NCI-H1105 treated with DMSO at 0.1 percent for 48 hours (cell line): ENCODE measurements at places on chromosomes 5 and 9.

- DNase-seq: no peak
These were observed 50.9 kb downstream of the AP3B1 start for GRCh38 chr5:78243639-78244038.

GRCh38 chr5:31993165-31993961 lies 180.8 kb downstream of the GOLPH3 start:
- DNase-seq: no peak

DNA sequence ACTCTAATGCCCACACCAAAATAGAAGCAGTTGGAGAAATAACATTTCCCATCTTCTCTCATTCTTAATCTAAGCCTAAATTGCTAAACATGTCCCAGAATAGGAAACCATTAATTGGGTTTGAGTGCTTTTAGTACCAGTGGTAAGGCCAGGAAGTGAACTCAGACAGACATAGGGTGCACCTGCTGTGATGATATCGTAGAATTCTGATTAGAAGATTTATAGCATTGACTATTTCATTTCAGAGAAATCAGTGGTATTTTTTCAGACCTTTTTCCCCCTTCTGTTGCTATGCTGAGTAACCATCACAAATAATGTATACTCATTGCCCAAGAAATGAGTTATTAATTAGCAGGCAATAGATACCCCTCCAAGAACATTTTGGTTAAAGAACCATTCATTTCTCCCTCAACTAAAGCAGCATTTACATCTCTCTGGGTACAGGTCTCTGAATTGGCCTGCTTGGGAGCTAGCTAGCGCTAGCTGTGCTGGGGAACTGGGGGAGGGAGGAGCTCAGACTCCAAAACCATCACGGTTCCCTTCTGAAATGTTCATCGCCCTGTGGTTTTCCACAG lies 7.3 kb downstream of the GLRX start:
- DNase-seq: no peak

DNA sequence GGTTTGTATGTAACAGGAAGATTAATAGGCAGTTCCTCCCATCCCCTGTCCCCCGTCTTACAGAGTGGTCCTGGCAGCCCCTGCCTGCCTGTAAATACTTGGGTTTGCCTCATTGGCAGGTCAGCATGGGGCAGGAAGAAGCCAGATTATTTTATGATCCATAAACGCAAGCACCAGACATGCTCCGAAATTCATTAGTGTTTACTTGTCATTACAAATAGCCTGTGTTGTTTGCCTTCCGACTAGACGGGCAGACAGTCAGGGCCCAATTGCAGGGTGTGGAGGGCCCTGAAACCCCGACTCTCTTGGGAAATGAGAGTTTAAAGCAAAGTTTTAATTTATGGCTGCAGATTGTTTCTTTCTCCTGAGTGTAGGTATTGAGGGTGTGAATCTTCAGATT lies 97.2 kb downstream of the RALGPS1 start:
- no peak for DNase-seq

GRCh38 chr9:131310833-131311554 lies 21.5 kb downstream of the PLPP7 start:
- DNase-seq: no peak

DNA sequence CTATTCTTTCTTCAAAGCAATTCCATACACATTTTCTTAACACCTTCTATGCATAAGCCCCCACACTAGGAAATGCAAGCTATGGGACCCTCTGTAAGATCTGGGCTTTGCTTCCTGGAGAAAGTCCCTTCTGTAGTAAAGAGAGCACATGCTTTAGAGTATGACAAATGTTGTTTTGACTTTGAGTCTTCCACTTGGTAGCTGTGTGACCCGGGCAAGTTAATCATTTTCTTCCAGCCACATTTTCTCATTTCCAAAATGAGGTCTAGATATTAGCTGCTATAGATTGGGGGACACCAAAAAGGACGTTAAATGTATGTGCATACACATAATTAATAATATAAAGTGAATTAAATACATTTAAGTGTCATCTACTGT lies 334.0 kb downstream of the NFIB start:
- no peak for DNase-seq

DNA sequence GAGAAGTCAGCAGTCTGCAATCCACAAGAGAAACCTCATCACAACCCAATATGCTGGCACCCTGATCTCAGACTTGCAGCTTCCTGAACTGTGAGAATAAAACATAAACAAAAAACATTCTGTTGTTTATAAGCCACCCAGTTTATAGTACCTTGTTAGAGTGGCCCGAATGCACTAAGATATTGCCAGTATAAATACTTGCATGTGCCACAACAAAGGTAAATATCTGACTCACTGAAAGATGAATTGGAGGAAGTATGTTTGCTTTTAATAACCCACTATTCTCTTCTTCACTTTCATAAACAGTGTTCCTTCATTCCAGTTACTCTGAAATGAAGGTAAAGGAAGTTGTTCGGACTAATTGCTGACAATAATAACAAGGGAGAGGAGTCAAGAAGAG lies 1163.4 kb upstream of the CDH6 start:
- no peak for DNase-seq

DNA sequence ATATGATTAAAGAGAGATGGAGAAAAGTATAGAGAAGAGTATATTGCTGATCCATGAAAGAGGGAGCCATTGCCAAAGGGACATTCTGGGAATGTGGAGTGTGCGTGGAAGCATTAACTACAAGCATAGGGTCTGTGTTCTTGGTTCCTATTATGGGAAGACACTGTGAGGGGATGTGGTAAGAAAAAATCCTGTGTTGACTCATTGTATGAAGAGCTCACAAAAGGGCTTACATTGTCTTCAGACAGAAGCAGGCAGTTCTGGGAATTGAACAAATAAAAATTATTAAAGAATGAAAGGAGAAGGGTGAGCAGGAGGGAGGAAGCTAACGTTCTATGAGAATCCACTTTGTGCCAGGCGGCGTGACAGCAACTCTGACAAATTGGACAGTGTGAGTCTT lies 250.4 kb upstream of the CHD1 start:
- no peak for DNase-seq

DNA sequence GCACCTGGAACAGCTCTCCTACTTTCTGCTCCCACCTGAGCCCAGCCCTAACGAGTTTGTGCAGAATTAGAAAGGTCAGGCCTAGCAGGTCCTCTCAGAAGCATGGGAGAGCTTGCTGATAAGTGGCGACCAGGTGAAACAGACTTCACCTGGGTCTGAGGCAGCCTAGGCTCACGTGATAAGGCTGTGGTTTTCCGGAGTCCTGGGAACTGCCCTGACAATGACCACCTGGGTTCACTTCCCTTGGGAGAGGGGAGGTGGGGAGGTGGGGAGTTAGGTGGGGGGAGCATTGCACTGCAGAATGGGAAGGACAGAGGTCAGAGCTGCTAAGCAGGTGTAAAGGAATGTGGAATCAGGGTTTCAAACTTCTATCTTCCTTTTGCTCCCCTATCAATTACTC lies 152.9 kb upstream of the MAP1B start:
- DNase-seq: no peak

DNA sequence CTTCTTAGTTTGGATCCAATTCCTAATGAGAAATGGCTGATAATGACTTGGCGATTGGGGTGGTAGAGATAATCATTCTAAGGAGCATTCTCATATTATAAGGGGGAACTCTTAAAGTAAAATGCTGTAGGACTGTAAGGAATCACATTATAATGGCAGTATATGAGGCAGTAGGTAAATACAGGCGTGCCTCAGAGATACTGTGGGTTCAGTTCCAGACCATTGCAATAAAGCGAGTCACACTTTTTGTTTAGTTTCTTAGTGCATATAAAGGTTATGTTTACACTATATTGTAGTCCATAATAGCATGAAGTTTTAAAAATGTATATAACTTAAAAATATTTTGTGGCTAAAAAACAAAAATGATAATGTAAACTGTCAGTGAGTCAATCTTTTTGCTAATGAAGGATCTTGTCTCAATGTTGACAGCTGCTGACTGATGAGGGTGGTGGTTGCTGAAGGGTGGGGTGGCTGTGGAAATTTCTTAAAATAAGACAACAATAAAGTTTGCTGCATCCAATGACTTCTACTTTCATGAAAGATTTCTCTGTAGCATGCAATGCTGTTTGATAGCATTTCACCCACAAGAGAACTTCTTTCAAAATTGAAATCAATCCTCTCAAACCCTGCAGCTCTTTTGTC lies 15.8 kb downstream of the NMUR2 start:
- no peak for DNase-seq

DNA sequence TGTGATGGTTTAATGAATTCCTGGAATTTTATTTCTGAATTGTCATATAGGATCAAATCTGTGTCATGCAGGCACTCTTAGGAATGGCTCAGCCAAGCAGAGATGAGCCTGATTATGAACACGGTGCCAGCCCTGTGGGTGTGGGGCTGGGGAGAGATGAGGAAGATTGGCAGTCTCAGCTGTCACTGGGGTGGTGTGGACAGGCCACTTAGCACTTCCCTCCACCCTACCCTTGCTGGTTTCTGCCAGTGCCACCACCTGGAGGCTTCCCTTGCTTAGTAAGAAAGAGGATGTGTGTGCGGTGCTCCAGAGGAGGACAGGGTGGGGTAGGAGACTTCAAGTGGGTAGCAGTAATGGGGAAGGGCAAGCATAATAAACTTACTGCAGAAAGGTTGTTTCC lies 226.6 kb downstream of the CD180 start:
- DNase-seq: no peak

GRCh38 chr5:83321483-83322055 lies 150.0 kb upstream of the VCAN start:
- DNase-seq: no peak

DNA sequence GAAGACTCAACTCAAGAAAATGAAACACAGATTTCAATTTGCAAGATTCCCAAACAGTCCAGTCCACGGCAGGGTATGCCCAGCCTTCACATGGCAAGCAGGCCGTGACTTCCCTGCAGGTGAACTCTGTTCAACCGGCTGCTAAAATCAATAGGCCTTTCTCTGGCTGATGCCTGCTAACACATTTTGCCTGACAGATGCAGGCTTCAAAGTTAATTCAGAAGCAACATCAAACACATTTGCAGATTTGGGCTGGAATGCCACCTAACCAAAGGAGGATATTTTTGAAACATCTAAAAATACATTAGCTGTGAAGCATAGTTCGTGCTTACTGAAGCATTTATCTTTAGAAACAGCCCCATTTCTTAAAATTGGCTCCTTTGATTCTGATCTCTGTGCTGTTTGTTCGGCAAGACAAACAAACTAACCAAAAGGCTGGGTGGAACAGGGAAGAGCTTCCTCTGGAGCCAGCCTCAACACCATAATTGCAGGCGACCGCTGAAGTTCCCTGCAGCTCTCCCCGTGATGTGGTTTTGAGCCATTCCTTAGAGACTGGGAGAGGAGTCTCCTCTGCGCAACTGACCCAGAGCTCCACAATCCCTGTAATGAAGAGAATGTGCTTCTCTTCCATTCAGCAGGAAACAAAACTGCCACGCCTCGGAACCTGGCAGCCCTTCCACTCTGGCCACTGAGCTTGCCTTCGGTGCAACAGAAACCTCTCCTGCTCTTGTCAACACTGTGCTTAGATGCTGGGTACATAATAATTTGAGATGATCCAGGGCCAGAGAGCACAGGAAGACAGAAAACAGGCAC lies 126.5 kb downstream of the MYO10 start:
- no peak for DNase-seq

DNA sequence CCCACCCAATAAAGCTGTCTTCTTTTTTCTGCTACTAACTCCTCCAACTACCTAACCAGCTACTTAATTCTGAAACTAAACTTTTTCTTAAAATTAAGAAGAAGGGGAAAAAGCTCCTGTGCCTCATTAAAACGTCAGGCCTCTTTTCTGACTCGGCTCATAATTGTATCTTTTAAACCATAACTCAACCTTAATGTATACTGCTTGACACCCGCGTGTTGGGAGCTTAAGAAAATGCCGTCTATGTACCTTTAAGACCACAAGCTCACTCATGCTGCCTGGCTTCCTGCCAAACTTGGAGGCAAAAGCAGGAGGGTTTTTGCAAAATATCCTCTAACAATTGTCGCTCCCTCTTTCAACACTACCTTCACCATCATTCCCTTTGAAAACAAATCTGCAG lies 5.0 kb downstream of the EBF1 start:
- DNase-seq: peak; percentile 57

GRCh38 chr5:151022511-151023018 lies 2.2 kb downstream of the GPX3 start:
- no peak for DNase-seq

DNA sequence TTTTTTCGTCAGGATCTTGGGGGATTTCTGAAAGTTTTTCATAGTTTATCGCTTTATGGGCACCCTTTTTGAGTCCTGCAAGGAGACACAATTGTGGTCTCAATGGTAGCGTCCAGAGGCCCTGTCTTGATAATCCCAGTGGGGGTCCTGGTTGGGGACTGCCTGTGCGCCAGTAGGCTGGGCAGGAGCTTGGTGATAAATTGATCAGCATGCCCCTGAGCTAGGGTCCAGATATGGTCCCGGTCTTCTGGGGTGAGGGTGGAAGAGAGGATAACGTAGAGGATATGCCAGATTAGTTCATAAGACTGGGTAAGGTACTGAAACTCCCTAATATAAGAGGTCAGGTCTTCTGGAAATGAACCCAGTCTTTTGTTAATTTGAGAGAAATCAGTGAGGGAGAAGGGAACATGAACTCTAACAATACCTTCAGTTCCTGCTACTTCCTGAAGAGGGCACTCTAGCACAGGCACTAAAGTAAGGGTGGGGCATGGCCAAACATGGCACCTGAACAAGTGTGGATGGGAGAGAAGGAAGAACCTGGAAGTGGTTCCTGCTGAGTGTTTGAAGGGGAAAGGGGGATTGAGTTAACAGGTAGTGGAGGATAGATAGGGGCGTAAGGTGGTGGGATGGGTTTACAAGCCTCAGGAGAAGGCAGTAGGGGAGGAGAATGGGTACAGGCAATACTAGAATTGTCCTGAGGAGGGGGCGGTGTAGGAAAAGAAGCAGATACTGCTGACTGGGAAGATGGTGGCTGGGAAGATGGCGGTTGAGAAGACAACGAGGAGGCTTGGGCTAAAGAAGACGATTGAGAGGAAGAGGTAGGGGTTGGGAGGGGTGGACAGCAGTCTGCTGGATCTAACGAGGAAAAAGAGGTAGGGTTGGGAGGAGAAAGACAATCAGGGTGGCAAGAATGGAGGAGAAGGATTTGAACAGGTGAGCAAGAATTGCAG lies 33.8 kb upstream of the ANXA2R start:
- peak; percentile 61 for DNase-seq

DNA sequence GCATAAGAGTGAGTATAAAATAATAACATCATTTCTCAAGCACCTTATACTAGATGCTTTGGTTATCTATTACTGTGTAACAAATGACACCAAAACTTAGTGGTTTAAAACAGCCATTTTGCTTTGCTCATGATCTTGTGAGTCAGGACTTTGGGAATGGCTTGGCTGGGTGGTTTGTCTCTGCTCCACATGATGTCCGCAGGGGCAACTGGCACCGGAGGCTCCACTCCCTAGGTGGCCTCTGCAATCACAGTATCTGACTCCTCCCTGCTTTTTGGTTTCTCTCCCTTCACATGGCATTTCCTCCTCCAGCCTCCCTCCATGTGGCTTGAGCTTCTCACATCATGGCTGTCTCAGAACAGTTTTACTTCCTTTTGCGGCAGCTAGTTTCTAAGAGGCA lies 259.5 kb downstream of the GAS1 start:
- no peak for DNase-seq

DNA sequence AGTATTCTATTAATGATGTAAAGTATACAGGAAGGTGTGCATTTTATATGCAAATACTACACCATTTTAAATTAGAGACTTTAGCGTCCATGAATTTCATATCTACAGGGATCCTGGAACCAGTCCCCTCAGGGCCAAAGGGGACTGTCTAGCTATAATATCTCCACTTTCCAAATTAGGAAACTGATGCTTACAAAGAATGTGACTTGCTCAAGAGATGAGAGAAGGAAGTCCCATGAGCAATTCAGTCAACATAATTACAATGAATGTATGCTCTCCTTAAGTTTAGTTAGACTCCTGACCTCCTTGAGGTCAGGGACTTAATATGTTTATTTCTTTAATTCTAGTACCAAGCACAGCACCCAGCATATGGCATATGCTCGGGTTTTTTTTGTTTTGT lies 23.7 kb downstream of the NIPBL start:
- no peak for DNase-seq
